CD4-positive, alpha-beta T cell (primary cell): ENCODE measurements at places on chromosomes 1 and 21. TPM values are rescaled to one million over a fixed set of nuclear protein-coding genes. Genes with fewer than 3 reads are reported as not detected.

Gene FCRL1
- 0.98 TPM for total RNA-seq

DNA sequence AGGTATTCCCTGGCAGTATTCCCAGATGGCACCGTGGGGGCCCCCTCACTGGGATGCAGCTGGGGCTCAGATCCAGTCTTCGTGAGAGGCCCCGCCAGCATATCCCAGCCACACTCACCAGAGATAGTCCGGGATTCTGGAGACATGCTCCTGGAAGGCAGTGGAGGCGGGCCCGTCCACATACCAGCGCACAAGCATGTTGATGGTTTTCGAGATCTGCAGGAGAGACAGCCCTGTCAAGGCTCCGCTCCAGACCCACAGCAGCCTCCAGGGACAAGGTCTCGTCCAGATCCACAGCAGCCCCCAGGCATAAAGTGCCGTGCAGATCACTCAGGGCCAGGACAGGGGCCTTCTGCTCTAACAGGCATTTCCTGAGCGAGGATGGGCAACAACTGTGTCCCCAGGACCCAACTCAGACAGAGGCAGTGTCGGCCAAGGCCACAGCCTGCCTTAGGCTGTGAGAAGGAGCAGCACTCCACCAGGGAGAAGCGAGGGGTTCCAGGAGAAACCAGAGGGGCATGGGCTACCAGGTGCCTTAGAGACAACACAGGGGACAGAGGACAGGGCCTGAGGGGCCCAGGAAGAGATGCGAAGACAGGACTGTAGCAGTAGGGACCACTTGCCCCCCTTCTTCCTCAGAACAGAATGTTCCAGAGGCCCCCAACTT, 14.8 kb downstream of the LSS start:
- DNase-seq: no peak

GRCh38 chr1:93015590-93015989, 54.3 kb upstream of the DIPK1A start:
- no peak for DNase-seq

DNA sequence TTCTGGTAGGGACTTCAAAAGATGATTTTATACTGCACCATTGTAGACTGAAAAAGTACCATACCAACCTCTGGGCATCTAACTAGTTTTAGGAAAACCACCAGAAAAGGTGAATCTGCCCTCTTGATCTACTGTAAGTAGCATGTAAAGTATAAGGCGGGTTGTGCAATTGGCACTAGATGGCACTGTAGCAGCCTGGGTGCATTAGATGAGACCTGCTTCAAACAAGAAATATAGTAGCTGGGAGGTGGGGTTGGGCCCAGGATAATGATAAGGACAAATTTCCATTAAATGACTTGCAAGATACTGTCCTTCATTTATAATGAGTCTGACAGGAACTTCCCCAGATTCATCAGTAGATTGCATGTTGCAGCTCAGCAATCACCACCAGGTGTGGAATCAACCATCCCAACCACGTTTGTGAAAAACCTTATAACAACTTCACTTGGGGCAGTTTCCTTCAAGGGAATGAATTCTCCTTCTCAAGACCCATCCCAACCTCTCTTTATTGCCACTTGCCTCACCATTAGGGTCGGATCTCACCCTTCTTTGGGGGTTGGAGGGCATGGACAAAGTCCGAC, 37.3 kb upstream of the IL10 start:
- peak; percentile 63 for DNase-seq

DNA sequence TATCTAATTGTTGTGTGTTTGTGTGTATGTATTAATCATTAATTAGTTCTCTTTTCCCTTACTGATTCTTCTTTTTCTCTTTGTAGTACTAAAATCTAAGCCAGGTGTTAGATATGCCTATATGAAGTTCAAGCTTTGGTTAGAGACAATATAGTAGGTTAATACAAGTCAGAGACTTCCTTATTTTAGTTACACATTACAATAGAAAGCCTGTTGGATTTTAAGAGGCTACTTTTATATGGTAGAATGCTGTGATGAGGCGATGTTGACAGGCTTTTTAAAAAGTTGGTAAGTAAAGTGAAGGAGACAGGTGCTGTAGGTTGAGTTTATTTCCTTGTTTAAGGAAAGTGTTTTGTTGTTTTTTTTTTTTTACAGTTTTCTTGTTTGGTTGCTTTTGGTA, 45.9 kb downstream of the ADGRL2 start:
- DNase-seq: no peak

Gene CFHR5
- total RNA-seq: not detected

- no peak for DNase-seq
These were observed 3.7 kb downstream of the FBXO42 start for GRCh38 chr1:16348414-16349182.

Gene NCAM2
- total RNA-seq: not detected

- no peak for DNase-seq
These were observed 256.1 kb upstream of the PTBP2 start for GRCh38 chr1:96465441-96465840.

Gene EPHA8
- not detected for total RNA-seq

DNA sequence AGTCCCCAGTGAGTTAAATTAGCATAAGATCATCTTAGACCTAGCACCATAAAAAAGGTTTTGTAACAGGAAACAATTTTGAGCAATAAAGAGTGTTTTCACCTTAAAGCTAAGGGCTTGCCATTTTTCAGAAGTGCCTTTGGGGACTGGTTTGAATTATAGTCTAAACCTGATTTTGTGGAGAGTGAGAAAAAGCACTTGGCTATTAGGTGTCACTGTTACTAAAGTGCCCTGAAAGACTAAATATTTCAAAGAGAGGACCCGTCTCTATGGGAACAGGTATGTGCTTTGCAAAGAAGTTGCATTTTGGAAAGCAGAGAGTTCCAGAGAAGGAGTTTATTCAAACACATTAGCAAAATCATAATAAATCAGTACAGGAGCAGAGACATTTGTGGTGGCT, 9.1 kb downstream of the NTNG1 start:
- DNase-seq: no peak

Gene CLIC6
- not detected for total RNA-seq

Gene PLA2G2A
- not detected for total RNA-seq

GRCh38 chr1:72007312-72007711, 275.0 kb downstream of the NEGR1 start:
- no peak for DNase-seq

Gene ARHGAP30
- 78.9 TPM for total RNA-seq
